CD8-positive, alpha-beta T cell (primary cell): ENCODE measurements at places on chromosomes 5 and 9. TPM values are rescaled to one million over a fixed set of nuclear protein-coding genes. Genes with fewer than 3 reads are reported as not detected.

IRX2 gene
- not detected for total RNA-seq

BNC2 gene
- total RNA-seq, result not detected

CDH18 gene
- total RNA-seq, result not detected

ADAMTS2 gene
- not detected for total RNA-seq

SLC34A3 gene
- total RNA-seq, result not detected

TMEFF1 gene
- not detected for total RNA-seq

UNC5A gene
- not detected for total RNA-seq
